ENCODE measurements at places on chromosomes 4 and X.

- DNase-seq: no peak
These were observed 25.8 kb downstream of the SLC7A11 start for GRCh38 chr4:138216272-138216867.

DNA sequence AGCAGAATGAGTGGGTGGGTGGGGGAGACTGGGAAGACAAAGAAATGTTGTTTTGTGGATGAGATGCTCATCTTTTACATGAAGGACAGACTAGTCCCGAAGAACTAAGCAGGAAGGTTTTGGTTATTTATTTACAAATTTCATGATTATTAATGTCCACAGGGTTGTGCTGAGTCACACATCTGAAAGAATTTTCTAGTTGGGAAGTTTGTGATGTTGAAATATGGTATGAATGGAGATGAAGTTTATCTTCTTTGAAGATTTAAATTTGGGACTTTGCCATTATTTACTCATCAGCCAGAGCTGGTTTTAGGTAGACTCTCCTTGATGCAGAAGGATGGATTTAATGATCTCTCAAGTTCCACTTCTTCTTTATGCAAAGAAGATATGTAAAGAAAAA is 75.5 kb downstream of the MOSPD2 start:
- DNase-seq: no peak

GRCh38 chrX:6026980-6027379 is 201.7 kb downstream of the NLGN4X start:
- no peak for DNase-seq

DNA sequence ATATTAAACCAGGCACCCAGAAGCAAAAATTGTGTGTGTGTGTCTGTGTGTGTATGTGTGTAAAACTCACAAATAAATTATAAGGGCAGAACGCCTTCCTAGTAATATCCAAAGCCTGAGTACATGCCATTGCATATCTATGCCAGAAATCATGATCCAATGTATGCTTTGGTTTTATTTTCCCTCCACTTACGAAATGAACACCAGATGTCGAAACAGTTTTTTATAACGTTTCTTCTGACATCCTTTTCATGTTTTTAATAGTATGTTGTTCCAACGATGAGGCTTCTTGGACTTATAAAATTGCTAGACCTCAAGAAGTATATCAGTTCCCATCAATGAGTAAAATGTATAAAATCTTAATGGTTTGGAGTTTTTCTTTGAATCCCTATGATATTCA is 55.4 kb downstream of the KCNIP4 start:
- no peak for DNase-seq

DNA sequence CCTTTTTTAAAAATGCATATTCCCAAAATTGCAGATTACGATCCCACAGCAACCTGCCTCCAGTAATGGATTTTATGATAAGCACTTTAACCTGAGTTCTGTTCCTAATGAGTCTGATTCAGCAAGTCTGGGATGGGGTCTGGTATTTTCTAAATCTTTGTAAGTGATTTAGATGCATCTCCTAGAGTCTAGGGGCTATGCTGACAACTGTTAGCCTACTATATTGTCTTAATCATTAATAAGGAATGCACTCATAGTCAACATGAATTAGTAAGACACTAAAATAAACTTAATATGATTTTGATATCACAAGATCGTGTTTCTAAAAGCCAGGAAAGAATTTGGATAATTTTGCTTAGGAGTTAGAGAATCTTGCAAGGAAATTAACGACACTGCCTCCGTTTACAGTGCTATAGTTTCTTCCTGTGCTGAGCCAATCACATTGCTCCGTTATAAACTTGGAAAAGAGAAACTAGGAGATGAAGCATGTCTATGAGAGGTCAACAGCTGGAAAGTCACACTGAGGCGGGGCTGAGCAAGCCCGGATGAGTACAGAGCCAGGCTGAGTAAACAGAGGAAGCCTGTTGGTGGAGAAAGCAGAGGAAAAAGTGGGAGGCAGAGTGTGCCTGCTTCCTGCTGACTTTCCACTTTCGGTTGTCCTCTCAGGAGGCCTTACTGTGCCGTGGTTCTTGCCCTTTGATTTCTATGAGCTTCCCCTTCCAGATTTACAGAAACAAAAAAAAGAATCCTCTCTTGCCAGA is 5.4 kb downstream of the SCARB2 start:
- peak; percentile 94 for DNase-seq

GRCh38 chr4:102867278-102868152 is 1.3 kb upstream of the CISD2 start:
- no peak for DNase-seq

DNA sequence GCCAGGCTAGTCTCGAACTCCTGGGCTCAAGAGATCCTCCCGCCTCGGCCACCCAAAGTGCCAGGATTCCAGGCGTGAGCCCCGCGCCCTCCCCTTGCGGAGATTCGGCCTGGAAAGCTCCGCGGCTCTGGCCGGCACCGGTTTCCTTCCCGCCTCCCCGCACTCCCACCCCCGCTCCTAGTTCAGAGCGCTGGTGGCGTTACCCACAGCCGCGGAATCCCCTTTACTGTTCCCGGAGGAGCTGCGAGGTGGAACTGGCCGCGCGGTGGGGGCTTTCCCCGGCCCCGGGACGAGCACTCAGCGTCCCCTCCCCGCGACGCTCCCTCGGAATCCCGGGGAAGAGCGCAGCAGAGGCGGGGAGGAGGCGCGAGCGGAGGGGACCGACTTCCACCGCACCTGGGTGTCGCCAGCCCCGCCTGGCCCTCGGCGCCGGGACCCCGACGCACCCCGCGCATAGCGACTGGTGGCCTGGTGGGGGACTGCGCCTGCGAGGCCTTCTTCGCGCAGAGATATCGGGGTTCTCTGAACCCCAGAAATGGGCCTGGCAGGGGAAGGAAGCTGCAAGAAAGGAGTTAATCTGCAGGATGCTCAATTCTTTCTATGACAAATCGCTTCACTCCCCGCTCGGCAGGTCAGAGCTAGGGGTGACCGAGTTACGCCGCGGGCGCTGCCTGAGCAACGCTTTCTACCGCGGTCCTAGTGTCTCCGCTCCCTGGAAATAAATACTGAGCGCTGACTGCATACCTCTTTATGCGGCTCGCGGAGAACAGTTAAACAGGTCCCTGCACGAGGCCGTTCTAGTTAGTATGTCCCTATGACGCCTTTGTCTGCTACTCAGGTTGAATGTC is 14.6 kb upstream of the SLC25A4 start:
- no peak for DNase-seq

- DNase-seq: no peak
These were observed 60.2 kb downstream of the SLIT2 start for GRCh38 chr4:20311856-20312255.

GRCh38 chr4:54662901-54663585 is 5.3 kb downstream of the KIT start:
- no peak for DNase-seq

DNA sequence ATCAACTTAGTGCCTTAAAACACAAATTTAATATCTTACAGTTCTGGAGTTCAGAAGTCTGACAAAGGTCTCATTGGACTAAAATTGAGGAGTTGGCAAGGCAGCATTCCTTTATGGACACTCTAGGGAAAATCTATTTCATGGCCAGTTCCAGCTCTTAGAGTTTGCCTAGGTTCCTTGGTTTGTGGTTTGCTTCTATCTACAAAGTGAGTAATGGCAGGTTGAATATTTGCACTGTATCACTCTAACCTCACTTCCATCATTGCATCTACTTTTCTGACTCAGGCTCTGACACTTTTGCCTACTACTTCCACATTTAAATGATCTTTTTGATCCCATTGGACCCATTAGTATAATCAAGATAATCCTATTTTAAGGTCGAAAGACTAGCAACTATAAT is 64.7 kb upstream of the PCDH10 start:
- DNase-seq: no peak

- DNase-seq: no peak
These were observed 24.4 kb downstream of the ENOX2 start for GRCh38 chrX:130878350-130879341.

- DNase-seq: no peak
These were observed 68.1 kb downstream of the FHDC1 start for GRCh38 chr4:153004081-153004850.

- DNase-seq: no peak
These were observed 60.4 kb upstream of the HPF1 start for GRCh38 chr4:169818063-169818679.

DNA sequence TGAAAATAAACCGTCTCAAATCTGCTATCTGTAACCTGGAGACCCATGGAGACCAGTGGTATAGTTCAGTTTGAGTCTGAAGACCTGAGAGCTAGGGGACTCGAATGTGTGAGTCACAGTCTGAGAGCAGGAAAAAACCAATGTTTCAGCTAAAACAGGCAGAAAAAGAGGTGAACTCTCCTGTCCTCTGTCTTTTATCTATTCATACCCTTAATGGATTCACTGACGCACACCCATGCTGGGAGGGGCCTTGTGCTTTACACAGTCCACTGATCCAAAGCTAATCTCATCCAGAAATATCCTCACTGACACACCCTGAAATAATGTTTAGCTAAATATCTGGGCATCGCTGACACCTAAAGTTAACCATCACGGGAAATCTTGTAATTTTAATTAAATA is 297.9 kb downstream of the GPM6A start:
- no peak for DNase-seq

- no peak for DNase-seq
These were observed 101.3 kb downstream of the LIMCH1 start for GRCh38 chr4:41639291-41639690.

DNA sequence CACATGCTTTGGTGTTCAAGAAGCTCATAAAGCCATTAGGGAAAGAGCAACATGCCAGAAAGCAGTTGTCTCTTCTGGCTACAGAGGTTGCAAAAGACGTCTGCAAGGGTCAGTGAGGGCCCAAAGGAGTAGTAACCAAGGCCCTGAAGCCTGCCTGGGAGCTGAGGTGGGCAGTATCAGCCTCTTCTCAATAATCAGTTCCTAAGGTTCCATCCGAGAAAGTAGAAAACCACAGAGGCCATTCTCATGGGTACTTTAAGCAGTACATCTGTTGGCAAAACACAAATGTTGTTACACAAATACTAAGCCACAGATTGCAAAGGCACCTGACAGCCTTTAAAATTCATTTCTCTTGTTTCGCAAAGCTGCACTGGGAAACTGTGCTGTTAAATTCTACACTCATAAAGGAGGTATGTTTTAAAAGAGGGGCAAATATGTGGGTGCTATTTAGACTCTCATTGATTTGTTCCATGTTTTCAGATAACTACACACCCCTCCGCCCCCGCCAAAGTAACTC is 37.7 kb downstream of the MECP2 start:
- DNase-seq: no peak

DNA sequence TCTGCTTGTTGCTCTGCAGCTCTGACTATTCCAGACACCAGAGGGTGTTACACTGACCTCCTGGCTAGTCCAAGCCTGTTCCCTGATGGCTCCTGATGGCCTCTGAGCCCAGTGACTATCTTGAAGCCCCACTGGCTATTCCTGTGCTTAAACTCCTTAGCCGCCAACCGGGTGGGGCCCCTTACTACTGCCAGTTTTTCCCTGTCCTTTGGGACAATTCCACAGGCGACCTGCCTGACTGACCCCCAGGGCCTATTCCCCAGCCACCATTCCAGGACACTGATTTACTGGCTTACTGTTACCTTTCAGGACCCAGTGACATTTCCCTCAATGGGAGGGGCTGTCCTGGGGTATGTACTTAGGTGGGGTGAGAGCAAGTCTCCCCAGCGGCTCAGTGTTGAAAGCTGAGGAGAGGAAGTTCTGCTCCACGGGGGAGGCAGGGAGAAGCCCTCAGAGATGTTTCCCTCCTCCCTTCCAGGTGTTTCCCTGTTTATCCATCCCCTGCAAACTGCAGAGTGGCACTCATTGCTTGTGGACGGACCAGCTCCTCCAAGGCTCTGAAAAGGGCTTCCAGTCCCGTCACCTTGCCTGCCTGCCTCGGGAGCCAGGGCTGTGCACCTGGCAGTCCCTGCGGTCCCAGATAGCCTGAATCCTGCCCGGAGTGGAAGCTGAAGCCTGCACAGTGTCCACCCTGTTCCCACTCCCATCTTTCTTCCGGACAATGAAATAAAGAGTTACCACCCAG is 4.0 kb downstream of the TIMP1 start:
- no peak for DNase-seq

DNA sequence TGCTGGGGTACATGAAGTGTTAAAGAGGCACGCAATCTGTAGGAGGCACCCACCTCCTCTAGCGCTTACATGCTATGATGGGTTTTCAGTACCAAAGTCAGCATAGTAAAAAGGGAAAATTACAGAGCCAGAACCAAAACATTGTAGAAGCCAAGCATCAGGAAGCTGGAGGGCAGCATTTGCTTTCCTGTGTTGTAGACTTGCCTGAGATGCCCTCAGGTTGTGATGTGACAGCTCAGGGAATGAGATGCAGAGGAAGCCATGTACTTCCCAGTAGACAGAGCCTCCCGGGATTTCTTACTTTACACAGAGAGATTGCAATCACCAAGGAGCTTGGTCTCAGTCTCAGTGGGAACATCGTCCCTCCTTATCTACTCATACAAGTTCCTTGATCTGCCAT is 161.5 kb downstream of the ARAP2 start:
- DNase-seq: no peak

DNA sequence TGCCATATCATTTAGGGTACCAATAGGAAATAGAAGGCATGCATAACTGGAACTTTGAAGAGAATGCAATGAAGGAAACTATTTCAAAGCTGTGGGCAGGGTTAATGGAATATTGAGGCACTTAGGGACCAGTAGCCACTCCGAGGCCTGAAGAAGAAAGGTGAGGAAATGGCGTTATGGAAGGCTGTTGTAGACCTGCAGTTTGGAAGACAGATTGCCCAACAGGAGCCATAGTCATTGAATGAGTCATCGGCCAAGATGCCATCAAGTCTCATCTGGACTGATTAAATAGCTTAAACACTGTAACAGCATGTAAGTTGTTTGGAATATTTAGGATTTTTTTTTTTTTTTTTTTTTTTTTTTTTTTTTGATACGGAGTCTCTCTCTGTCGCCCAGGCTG is 11.6 kb downstream of the CXCL13 start:
- DNase-seq: no peak

GRCh38 chr4:146311238-146311970 is 97.1 kb downstream of the REELD1 start:
- DNase-seq: no peak

DNA sequence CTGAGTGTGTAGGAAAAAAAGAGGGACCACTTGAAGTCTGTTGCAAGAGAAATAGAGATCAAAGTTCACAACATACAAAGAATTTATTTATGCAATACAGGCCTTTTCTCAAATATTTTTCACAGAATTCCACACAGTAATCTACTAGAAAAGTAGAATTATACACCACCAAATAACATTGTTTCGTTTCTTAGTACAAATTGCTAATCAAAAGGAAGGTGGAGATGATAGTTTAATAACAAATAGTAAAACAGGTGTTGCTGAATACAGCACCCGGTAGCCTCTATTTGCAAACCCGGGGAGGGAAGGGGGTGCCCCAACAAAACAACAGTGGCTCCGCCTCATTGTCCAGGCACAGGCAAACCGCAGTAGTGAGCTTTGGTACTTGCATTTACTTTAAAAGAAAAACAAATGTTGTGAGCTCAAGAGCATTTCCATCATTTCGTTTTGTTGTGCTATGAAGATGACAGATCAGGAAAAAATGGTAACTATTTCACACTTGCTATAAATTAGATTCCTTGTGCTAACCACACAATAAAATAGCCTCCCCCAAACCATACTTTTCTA is 186.4 kb downstream of the DCLK2 start:
- peak; percentile 62 for DNase-seq

DNA sequence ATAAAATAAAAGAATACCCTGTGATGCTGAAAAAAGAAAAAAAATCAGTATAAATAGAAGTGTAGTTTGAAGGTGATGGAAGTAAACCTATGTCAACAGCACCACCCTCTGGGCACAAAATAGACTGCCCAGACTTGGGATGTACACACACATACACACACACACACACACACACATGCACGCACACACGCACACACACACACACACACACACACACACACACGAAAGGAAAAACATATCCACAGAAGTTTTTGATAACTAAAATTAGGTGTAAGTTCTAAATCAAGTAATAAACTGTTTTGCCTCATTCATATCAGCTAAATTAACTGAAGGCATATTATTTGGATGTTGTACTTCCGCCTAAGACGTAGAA is 40.5 kb downstream of the ANXA5 start:
- DNase-seq: no peak
